SK-MEL-5 (cell line): ENCODE measurements at places on chromosomes 2 and 18.
A peak's percentile ranks its signal among the peaks of the same experiment; 100 is the strongest.

- DNase-seq, result no peak
These were observed 52.2 kb downstream of the SH3YL1 start for GRCh38 chr2:211486-212184.

DNA sequence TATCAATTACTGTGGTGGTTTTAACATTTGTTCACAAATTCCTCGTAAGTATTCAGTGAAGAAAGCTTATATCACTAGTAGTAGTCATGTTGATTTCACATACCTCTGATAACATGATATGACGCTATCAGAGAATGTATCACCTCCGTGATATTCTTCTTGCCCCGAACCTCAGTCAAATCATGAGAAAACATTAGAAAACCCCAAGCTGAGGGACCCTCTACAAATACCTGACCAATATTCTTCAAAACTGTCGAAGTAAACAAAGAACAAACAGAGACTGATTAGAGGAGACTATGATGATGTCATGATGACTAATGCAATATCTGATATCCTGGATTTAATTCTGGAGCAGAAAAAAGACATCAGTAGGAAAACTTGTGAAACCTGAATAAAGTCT, 85.6 kb upstream of the SPOPL start:
- DNase-seq, result no peak

GRCh38 chr2:179917272-179917671, 55.9 kb upstream of the ZNF385B start:
- no peak for DNase-seq

GRCh38 chr2:45610281-45611019, 617 bp downstream of the SRBD1 start:
- peak; percentile 91 for DNase-seq

DNA sequence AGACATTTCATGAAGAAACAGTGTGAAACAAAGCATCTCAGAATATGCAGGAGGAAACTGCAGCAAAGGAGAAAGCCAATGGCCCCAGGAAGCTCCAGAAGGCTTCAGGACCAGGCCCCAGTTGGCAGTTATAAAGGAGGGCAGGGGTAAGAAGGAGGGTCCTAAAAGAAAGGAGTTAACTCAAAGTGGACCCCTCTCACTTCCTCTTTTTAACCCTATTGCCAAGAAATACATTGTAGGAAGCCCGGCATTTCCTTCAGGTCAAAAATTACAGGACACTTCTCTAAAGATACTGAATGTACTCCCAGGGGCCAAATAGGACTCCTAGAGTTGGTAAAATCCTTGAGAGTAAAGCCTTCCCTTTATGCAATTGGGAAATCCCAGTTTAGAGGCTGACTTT, 77.1 kb upstream of the TGFA start:
- DNase-seq, result no peak

GRCh38 chr2:68987021-68987503, 12.6 kb downstream of the GKN1 start:
- DNase-seq, result no peak

GRCh38 chr2:229993236-229993635, 70.9 kb downstream of the FBXO36 start:
- DNase-seq, result no peak

GRCh38 chr18:37487400-37487867, 78.2 kb downstream of the CELF4 start:
- peak; percentile 3 for DNase-seq

GRCh38 chr2:47002480-47003381, 87.1 kb upstream of the MCFD2 start:
- no peak for DNase-seq

DNA sequence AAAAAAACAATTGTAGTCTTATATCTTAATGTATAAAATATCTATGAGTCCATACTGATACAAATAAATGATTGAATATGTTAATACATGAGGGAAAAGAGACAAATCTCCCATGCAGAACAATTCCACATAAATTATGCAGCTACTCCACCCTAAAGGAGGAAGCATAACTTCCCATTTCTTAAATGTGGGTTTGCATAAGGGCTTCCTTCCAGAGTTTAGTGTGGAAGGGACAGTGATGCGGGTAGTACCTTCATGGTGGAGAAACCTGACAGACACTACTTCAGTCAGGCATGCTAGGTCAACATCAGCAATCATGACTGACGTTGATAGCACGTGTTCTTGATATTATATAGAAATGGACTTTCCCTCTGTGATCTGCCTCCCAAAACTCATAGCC, 146.9 kb upstream of the STON1 start:
- no peak for DNase-seq

DNA sequence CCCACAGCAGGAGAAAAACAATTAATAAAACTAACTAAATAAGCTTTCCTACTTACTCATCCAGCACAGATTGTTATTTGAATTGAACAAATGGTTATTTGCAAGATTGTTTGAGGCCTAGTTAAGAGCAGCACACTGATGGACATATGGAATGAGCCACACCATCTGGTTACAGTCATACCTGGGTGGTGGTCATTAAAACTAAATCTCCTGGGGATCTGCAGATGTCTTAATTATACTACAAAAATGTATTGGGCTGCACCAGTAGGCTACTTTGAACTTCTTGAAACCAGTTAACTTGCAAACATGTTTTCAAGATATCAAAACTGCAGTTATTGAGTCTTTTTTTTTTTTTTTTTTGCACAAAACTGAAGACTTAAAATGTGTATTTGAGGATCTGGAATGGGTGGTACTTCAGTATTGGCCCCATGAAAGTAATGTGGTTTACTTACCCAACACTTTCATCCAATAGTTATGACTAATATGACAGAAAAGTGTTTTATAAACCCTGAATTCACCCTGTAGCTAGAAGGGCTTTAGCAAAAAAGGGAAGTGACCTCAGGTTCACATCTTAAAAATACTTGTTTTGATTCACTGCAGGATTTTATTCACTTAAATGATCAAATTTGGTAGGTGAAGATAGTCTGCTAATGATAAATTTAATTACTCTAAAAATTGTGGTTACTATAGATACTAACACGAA, 10.8 kb downstream of the AGFG1 start:
- DNase-seq, result no peak

GRCh38 chr18:13562494-13563029, 163.8 kb downstream of the FAM210A start:
- DNase-seq, result peak; percentile 44

DNA sequence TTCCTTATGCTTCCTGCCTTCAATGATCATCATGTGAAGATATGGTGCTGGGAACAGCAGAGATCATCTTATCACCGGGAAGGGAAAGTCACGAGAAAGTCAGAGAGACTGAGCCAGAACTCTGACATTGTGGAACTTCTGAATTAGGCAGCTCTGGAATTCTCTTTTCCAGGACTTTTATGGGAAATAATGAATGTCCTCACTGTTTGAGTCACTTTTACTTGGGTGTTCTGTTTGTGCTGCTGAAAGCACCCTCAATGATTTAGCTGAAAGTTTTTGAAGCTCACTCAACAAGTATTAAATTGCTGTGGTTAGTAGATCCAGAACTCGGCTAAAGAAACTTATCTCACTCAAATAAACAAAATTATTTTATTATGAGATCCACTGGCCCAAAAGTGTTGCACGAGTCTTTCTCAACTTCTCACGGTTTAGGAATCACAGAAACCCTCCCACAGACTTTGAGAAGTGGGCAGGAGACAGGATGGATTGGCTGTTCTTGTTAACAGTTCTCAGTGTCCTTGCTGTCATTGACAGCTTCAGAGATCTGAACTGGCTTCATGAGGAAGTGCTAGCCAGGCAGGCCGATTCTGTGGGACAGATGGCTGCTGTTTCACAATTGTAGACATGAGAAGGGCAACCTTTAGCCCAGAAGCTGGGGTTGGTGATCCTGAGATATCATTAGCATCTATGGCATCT, 26.4 kb upstream of the ATRAID start:
- peak; percentile 73 for DNase-seq

GRCh38 chr2:71793926-71794325, 340.6 kb downstream of the DYSF start:
- DNase-seq, result no peak

DNA sequence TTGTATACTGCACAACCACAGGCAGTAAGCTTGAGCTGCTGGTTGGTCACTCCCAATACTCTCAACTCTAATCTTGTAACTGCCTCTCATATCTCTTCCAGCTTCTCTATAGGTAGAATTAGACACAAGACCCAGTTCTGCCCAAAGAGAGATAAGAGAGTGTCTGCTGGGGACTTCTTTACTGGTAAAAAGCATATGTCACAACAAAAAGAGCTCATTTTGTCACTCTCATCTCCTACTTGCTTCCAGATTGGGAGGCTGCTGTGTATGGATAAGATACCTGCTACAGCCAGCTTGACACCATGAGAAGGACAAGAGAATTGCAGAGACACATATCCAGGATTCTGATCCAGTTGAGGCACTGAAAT, 165.2 kb downstream of the PTH2R start:
- no peak for DNase-seq

- no peak for DNase-seq
These were observed 10.4 kb downstream of the CAVIN2 start for GRCh38 chr2:191836471-191836852.

- DNase-seq, result no peak
These were observed 294.6 kb downstream of the RDH14 start for GRCh38 chr2:18265614-18266586.

DNA sequence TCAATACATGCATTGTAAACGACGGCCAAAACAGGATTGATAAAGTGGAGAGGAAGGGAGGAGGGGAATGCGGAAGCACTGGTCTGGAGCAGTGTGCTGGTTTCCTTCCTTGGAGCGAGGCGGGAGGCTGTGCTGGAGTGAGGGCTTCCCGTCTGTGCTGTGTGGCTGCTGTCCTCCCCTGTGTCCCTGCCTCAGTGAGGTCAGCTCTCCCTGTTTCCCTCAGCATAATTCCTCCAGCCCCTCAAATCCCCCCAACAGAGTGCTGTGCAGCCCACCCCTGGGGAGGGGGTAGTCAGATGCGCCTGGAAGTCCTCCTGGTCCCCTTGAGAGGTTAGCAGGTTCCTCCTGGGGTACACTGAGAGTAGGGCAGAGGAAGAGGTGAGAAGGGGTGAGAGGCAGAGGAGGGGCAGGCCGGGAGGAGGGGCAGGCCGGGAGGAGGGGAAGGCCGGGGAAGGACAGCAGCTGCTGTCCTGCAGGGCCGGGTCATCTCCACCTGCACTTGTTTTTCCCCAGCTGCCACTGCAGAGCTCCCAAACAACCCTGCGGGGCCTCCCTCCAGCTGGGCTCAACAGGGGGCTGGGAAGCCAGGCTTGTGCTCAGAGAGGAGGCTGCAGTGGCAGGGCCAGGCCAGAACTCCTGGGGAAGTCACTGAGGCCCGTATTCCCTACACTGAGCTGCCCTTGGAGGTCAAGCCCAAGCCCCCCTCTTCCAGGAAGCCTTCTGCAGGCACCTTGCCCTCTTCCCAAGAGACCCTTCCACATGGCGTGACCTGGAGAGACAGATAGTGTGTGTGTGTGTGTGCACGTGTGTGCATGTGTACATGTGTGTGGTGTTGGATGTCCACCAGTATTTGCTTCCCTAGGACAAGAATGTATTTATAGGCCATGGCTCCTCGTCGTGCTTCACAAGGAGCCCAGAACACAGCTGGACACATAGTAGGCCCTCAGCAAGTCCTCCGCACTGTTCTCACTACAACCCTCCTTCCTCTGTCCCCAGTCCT, 13.2 kb upstream of the ATP6V1B1 start:
- no peak for DNase-seq

GRCh38 chr2:129277585-129277981, 701.9 kb upstream of the RAB6C start:
- DNase-seq, result no peak

- DNase-seq, result no peak
These were observed 104.8 kb downstream of the ARL4C start for GRCh38 chr2:234392041-234392615.

GRCh38 chr2:220123751-220124150, 496.3 kb downstream of the SLC4A3 start:
- DNase-seq, result no peak

- DNase-seq, result peak; percentile 87
These were observed 5.5 kb downstream of the NHEJ1 start for GRCh38 chr2:219155054-219155644.

GRCh38 chr2:156465573-156465972, 29.4 kb downstream of the GPD2 start:
- no peak for DNase-seq

GRCh38 chr2:205188239-205189138, 493.8 kb upstream of the NRP2 start:
- no peak for DNase-seq

DNA sequence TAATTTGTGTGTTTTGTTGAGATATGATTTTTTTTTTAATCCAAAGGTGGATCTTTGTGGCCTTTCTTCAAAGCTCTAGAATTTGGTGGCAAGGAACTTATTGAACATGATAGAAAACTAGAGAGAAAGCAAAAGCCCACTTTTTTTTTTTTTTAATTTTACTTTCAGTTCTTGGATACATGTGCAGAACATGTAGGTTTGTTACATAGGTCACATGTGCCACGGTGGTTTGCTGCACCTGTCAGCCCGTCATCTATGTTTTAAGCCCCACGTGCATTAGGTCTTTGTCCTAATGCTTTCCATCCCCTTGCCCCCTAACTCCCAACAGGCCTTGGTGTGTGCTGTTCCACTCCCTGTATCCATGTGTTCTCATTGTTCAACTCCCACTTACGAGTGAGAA, 135.9 kb downstream of the RHBDD1 start:
- DNase-seq, result no peak

- DNase-seq, result no peak
These were observed 394.4 kb downstream of the SOCS6 start for GRCh38 chr18:70683263-70683662.

DNA sequence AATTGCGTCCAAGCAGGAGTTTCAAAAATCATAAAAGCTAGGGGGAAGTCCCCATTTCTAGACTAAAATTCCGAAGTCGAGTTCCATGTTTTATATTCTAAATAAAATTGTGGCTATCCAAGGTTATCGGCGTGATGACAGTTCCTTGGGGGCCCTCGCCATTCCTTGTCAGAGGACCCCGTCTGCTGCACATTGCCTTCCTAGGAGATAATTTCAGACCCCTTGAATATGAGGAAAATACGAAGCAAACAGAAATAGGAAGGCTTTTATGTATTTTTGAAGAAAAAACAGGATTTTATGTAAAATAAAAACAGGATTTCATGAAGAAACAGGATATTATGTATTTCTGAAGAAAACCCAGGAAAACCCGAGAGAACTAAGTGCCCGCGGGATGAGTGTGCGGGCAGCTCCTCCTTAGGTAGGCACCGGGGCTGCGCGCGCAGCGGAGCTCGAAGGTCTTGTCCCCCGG, 465 bp upstream of the PLEKHA3 start:
- no peak for DNase-seq

GRCh38 chr2:157872791-157873190, 3.3 kb downstream of the ACVR1 start:
- DNase-seq, result no peak

DNA sequence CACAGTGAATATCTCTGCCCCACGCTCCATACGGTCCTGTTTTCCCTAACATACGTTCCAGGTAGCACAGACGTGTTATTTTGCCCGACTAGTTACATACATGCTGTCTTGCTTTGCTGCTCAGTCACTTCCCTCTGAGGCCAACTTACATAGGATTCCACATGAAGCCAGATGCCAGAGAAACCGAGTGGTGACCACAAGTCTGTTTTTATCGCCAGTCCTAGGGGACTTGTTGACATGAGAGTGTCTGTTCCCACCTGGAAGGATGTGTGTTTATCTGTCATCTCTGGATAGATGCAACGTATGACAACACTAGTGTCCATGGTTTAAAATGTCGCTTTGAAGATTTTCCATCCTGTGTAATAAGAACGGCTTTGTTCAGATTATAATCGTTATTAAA, 32.6 kb downstream of the PMAIP1 start:
- DNase-seq, result no peak
